Colonic mucosa (tissue), 4 donors: ENCODE measurements at places on chromosomes 11 and 22.

DNA sequence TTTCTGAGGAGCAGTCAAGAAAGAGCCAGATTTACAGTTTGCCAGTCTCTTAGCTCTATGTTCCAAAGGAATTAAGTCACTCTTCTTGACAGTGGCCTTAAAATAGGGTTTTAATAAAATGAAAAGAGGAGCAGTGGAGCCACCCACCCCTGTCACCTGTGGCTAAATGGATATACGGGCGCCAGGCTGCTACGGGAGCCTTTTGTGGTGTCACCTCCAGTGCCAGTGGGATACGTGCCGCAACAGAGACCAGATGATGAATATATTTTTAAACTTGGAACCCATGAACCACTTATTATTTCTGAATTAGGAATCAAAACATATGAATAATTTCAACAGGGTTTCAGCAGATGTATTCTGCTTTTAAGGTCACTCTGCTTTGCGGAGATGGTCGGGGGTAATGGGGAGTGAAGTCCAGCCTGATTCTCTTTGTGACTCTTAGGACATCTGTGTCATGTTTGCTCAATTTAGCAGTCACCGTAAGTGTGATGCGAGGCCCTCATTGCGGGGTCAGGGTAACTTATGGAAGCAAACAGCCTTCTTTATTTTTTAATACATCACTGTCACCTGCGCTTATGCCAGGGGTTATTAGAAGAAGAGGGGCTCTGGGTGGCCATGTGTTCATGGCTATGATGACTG, 64.3 kb downstream of the ZBTB16 start:
- DNase-seq, result no peak

DNA sequence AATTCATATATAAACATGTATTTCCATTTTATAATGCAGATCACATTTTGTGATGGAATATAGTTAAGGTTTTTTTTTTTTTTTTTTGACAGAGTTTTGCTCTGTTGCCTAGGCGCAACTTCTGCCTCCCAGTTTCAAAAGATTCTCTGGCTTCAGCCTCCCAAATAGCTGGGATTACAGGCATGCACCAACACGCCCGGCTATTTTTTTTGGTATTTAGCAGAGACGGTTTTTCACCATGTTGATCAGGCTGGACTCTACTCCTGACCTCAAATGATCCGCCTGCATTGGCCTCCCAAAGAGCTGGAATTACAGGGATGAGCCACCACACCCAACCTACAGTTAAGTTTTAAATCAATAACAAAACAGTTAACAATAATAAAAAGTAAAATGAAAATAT, 18.8 kb downstream of the XKR3 start:
- DNase-seq, result no peak

- no peak for DNase-seq
Measured at GRCh38 chr11:126997196-126997595, 3.4 kb downstream of the KIRREL3 start.

GRCh38 chr22:50739279-50739691, 1.3 kb downstream of the ACR start:
- no peak for DNase-seq

DNA sequence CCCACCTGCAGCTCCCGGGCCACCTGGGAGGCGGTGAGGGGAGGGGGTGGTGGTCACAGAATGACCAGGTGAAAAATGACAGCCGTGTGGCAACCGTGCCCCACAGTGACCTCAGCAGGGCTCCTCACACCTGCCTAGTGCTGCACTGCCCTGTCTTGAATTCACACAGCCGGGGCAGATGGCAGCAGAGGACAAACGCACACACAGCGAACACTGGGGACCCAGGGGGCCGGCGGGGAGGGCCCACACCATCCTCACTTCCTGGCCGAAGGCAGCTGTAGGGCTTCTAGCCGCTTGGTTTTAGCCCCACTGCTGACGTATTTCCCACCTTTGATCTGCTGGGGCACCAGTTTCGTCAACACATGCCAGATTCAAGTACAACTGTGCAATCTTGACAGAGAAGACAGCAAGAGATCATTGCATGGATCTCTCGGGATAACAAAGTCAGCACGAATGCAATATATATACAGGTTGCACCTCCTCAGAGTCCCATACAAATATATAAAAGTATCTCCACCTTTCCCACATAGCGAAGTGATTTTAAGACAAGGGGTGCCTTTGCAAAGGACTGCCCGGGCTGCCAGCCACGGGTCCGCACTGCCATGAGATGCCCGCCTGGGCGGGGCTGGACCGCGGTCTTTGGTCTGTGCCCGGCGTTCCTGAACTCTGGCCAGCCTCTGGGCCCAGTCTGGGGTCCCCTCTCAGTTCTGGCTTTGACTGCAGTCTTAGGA, 26.9 kb downstream of the TRMU start:
- no peak for DNase-seq

GRCh38 chr22:39314251-39314971, 5.0 kb downstream of the RPL3 start:
- DNase-seq, result no peak

DNA sequence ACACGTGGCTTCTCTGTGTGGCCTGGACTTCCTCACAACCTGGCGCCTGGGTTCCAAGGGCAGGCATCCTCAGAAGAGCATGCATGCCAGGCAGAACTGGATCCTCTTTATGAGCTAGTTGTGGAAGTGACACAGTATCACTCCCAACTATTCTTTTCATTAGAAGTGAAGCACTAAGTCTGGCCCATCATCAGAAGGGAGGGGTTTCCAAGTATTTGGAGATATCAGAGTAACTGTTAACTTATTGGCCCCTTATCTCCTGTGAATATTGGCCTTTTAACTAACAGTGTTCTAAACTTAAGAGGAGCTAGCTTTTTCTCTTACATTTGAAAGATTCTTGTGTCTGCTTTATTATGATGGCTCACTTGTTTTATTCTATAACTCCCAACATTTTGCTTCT, 35.5 kb downstream of the FDX1 start:
- DNase-seq, result no peak

DNA sequence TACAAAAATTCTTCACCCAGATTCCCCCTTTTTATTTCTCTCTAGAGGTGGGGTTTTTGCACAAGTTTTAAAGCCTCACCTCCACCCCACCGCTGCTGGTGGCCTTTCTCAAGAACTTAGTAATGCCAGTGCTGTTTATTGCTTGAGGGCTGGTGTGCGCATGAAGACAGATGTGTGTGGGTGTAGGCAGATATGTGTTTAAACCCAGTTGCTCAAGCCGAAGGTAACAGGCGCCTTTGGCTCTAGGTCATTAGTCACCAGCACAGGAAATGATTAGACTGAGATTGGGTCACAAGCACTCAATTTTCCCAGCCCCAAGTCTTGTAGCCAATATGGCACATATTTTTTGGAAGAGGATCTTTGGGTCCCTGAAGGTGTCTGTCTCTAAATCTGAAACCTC, 2.7 kb upstream of the CLMP start:
- no peak for DNase-seq

GRCh38 chr22:49657275-49657973, 170.2 kb downstream of the BRD1 start:
- peak; percentile 57 for DNase-seq

DNA sequence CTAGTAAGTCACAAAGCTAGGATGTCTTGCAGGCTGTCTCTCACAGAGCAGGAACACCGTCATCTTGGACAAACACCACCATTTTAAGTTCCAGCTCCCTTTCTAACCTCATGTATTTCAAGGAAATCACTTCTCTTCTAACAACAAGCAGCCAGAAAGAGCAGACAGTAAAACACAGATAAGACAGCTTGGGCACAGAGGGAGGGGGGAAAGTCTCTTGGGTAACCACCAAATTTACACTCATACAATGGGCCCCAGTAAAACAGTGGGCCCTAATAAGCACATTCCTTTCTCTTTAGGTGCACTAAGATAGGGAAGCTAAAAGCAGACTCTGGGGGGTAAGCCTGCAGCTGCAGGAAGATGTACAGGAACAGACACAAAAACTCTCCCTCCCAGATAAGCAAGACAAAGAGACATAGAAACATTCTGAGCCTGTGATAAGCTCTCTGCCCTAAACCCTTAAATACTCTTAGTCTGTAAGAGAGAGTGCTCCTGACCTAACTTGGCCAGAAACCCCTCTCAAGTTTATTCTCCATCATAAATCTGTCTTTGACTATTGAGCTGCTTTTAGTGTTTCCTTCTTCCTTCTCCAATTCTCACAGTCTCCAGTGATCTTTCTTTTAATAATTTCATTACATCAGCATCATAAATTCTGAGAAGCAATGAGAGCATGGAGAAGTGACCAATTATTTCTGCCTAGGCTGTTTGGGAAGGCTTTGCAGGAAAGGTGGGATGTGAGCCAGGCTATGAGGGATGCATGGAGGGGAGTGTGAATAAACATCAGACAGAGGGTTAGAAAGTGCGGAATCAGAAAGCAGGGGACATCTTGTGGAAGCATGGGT, 7.4 kb downstream of the OR10D3 start:
- no peak for DNase-seq

DNA sequence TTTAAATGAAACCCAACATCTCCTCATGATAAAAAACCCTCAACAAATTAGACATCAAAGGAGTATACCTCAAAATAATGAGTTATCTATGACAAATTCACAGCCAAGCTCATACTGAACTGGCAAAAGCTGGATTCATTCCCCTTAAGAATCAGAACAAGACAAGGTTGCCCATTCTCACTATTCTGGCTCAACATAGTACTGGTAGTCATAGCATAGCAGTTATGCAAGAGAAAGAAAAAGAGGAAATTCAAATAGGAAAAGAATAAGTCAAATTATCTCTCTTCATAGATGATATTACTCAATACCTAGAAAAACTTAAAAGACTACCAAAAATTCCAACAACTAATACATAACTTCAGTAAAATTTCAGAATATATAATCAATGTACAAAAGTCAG, 29.4 kb upstream of the XKR3 start:
- DNase-seq, result no peak
